Activated naive CD4-positive, alpha-beta T cell (primary cell): ENCODE measurements at places on chromosomes 3 and 15.

GRCh38 chr3:37639922-37640321 lies 221.8 kb upstream of the CTDSPL start:
- DNase-seq, result no peak

GRCh38 chr3:122469659-122470058 lies 45.1 kb downstream of the KPNA1 start:
- DNase-seq, result no peak

- DNase-seq, result no peak
Measured at GRCh38 chr3:52047295-52047960, 8.9 kb downstream of the DUSP7 start.

- DNase-seq, result no peak
Measured at GRCh38 chr15:98966091-98966787, 41.4 kb downstream of the PGPEP1L start.

- no peak for DNase-seq
Measured at GRCh38 chr3:169573148-169573547, 90.4 kb downstream of the MECOM start.

GRCh38 chr3:123880998-123881561 lies 3.1 kb downstream of the MYLK start:
- DNase-seq, result no peak

- no peak for DNase-seq
Measured at GRCh38 chr15:41291065-41291631, 41.2 kb downstream of the OIP5 start.

- no peak for DNase-seq
Measured at GRCh38 chr15:89367485-89368451, 33.1 kb upstream of the POLG start.

DNA sequence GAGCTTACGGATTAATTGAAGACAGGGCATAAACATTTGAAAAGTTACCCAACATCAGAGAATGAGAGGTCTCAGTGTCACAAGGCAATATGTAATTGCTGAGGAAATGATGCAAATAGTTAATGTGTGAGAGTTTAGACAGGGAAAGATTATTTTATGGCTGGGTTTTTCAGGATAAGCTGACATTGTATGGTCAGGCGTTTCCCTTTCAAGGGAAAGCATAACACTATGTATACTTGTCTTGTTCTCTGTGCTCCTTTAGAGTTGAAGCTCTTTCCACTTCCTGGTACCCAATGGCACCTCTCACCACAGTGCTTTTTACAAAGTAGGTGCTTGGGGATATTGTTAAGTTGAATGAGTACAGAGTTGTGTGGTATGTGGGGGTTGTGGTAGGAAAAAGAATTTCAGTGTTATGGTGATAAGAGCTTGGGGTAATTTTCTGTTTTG lies 19.9 kb downstream of the IQGAP1 start:
- no peak for DNase-seq

GRCh38 chr15:85745023-85745422 lies 49.7 kb downstream of the KLHL25 start:
- DNase-seq, result no peak

DNA sequence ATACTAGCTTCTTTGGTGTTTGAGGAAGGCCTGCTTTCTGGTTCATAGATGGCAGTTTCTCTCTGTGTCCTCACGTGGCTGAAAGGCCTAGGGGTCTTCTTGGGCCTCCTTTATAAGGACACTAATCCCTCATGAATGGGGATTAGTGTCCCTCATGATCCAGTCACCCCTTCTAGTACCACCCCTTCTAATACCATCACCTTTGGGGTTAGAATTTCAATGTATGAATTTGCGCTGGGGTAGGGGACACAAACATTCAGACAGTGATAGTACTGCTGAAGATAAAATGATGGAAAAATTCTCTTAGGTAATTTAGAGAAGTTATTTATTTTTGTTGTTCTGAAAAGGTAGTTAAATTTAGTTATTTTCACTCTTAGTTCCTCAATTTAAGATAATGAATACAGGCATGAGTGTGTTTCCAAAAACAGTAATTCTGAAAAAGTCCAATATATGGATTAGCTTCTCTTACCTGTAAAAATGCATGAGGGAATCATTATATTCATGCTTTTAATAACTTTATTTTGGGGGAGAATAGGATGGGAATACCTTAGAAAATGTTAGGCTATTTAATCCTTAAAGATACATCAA lies 103.6 kb downstream of the FNDC3B start:
- DNase-seq, result no peak

GRCh38 chr15:99157456-99157855 lies 52.6 kb downstream of the SYNM start:
- no peak for DNase-seq

GRCh38 chr15:99842071-99842470 lies 108.8 kb upstream of the LYSMD4 start:
- DNase-seq, result no peak

DNA sequence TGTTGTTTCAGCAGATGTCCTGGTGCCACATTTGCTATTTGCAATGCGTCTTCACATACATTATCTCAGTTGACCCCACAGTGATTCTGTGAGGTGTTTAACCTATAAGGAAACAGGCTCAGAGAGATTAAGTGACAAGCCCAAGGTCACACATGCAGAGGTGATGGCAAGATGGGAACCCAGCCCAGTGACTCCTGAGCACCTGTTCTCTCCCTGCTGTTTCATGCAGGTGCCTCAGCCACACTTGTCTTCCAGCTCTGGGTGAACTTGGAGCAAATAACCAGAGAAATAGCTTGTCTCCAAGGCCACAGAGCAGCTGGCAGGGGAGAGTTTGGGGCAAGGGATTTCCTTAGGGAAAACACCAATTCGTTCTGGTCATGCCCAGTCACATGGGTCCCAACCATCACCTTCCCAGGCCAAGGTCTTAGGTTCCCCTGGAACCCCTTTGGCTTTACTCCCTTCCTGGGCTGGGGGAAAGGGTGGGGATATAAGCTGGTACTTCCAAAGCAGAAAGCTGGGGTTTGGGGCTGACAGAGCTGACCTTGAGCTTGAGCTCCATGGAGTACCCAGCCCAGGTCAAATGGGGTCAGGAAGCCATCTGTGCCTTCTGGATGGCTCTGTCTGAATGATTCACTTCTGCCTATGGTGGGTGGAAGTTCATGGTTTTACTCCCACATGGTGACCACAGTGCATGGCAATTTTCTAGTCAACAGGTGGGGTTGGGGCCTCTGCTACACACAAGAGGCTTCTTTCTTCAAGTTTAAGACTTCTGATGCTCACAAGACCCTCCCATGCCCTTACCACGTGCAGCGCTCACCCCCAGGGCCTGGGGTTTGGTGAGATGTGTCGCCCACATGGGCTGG lies 22.4 kb downstream of the LIPC start:
- no peak for DNase-seq
